ENCODE measurements at places on chromosomes 12 and 14.

DNA sequence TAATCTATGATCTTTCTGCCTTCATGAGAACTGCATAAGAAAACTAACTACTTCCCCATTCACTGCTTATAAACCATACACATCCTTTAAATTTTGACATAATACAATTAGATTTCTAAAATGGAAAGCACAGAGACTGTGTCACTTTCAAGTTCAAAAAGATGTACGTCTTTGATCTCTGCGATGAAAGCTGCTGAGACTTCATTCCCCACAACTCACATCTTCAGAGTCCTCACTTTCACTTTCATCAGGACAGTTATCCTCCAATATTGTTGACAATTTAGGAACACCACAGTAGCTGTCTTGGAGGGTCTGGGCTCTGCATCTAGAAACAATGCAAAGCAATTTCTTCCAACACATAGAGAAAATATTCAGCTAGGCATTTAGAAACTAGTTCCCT is 47.9 kb upstream of the KCNC2 start:
- H3K4me3 ChIP-seq: no peak overlapping the region
- H3K27ac ChIP-seq: no peak overlapping the region
- no peaks in the 10 kb centered on the region for H3K36me3 ChIP-seq
- no peak for DNase-seq
- no peaks in the 10 kb centered on the region for H3K27me3 ChIP-seq

GRCh38 chr12:71591601-71592000 is 72.0 kb downstream of the ZFC3H1 start:
- no peak for DNase-seq
- H3K36me3 ChIP-seq: no peaks in the 10 kb centered on the region
- peaks cover 46% of the 10 kb centered on the region for H3K27me3 ChIP-seq
- no peaks in the 10 kb centered on the region for H3K4me1 ChIP-seq

- no peak for DNase-seq
- no peaks in the 10 kb centered on the region for H3K36me3 ChIP-seq
- H3K27ac ChIP-seq: no peak overlapping the region
- peaks cover 42% of the 10 kb centered on the region for H3K27me3 ChIP-seq
Observed at GRCh38 chr12:52657250-52657902, 5.4 kb upstream of the KRT2 start.

DNA sequence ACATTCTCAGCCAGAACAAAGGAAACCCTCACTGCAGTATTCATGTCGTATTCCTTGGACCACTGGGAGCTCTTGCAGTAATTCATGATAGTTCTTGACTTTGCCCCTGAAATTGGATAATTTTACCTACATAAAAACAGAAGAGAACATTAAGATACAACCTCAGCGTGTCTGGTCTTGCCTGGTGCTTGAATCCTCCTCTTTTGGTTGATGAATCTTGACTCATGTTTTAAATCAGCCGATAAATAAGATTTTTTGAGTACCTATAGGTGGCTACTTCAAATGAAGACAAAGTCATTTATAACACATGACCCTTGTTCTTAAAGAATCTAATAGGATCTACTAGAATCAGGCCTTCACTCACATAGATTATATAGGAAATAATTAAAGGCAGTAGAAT is 221.0 kb downstream of the PTPRO start:
- no peak overlapping the region for H3K4me3 ChIP-seq
- H3K27ac ChIP-seq: no peak overlapping the region
- peaks cover 19% of the 10 kb centered on the region for H3K4me1 ChIP-seq
- peaks cover 4% of the 10 kb centered on the region for H3K36me3 ChIP-seq
- peaks cover 2% of the 10 kb centered on the region for H3K27me3 ChIP-seq
- no peak for DNase-seq

- DNase-seq: no peak
- H3K36me3 ChIP-seq: no peaks in the 10 kb centered on the region
- no peak overlapping the region for H3K4me3 ChIP-seq
- H3K27me3 ChIP-seq: no peaks in the 10 kb centered on the region
- no peak overlapping the region for H3K27ac ChIP-seq
Observed at GRCh38 chr14:91934554-91935285, 12.8 kb downstream of the FBLN5 start.

DNA sequence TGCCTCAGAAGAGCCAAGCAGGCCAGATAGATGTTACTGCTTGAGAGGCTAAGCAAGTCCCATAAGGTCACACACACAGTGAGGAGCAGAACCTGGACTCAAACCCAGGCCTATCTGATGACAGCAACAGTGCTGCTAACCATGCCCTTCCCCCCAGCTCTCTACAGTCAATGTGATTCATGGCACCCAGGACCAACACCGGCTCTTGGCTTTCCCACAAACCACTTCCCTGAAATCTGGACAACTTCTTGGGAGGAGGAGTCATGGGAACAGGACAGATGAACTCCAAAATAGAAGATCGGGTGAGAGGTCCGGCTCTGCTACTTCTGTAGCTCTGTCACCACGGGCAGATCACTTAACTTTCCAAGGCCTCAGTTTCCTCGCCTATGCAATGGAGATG is 716 bp upstream of the PTGDR start:
- no peak overlapping the region for H3K27ac ChIP-seq
- peaks cover 52% of the 10 kb centered on the region for H3K27me3 ChIP-seq
- peaks cover 16% of the 10 kb centered on the region for H3K36me3 ChIP-seq
- no peak for DNase-seq
- H3K4me3 ChIP-seq: no peak overlapping the region
